T-cell (primary cell): ENCODE measurements at places on chromosomes 12 and 14.

GRCh38 chr12:121443193-121443870 lies 43.4 kb downstream of the RNF34 start:
- DNase-seq: peak; percentile 34

DNA sequence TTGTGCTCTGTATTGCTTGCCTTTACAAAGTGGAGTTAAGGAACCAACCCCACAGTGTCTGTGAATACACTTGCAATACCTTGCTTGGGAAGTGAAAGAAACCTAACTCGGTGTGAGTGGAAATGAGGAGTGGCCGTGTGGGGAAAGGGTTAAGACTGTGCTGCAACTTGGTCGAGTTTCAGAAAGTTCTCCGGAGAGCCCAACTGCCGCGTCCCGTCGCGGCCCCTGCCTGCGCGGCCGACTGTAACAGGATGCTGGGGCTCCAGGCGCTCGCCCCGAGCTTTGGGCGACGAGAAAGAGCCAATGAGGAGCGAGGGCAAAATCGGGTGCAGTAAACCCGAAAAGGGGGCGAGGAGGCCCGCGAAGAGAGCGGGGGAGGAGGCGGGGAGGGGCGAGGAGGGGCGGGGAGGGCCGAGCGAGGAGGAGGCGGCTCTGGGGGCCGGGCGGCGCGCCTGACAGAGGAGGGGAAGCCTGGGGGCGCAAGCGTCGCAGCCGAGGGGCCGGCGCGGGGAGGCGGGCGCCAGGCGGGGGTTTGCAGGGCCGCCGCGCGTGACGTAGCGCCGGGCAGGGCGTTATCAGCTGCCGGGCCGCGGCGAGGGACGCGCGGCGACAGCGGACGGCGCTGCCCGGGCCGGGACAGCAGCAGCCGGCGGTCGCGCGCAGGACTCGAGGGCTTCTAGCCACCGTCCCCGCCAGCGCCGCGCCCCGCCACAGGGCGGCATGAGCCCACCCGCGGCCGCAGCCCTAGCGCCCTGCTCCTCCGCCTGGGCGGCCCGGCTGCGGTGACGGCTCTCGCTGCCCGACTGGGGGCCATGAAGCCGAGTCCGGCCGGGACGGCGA lies at the start of gene DACT1:
Gene DACT1 (plus strand): TSS at position 572 of the 840 bp plus-strand sequence. CDS start 241 bp downstream, at position 813.
- DNase-seq: peak; percentile 25

DNA sequence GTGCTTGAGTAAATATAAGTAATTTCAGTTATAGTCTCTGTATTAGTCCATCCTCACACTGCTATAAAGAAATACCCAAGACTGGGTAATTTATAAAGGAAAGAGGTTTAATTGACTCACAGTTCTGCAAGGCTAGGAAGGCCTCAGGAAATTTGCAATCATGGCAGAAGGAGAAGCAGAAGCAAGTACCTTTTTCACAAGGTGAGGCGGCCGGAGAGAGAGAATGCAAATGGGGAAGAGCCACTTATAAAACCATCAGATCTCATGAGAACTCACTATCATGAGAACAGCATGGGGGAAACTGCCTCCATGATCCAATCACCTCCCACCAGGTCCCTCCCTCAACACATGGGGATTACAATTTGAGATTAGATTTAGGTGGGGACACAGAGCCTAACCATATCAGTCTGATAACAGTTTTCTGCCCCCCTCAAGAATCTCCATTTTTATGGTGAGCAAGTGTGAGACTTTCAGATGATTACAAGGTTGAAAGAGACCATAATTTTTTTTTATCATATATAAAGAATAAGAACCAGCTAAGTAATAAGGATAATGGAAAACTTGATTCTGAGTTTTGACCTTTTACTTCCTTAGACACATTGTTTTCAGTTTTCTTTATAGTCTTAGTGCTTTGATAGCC lies 35.6 kb downstream of the LEMD3 start:
- DNase-seq: no peak

DNA sequence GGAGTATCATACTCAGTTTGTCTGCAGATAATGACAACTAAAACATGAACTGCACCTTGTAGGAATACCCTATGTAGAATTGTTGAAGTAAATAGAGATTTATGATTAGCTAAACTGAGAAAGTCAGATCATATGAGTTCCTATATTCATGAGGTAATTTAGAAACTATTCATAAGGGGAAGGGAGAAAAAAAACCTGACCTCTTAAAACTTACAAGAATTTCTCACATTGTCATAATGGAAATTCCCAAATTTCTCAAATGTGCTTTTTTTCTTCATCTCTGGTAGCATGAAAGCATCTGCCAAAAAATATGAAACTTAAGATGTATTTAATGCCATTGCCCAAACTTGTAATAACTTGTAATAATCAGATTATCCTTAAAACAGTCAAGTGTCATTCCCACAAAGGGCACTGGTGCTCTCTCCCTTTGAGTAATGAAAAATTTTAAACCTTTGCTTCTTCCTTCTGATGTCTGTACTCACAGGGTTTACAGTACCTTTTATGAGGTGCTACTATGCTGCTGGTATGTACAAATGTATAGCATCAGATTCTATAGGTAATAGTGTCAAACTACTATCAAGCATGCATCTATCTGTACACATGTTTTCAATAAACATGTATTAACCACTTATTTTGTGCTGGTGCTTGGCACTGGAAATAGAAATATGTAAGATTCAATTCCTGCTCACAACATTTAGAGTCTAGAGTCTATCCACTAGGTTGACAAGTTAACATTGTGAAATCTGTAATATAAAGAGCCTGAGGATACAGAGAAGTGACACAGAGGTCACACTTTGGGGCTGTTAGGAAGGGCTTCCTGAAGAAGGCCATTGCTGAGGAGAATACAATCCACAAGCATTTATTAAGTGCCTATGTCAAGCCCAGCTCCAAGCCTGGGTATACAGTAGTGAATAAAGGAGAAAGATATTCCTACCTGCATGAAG lies 17.4 kb upstream of the DRAM1 start:
- DNase-seq: no peak

- no peak for DNase-seq
Observed at GRCh38 chr14:44895716-44896115, 66.0 kb downstream of the KLHL28 start.

DNA sequence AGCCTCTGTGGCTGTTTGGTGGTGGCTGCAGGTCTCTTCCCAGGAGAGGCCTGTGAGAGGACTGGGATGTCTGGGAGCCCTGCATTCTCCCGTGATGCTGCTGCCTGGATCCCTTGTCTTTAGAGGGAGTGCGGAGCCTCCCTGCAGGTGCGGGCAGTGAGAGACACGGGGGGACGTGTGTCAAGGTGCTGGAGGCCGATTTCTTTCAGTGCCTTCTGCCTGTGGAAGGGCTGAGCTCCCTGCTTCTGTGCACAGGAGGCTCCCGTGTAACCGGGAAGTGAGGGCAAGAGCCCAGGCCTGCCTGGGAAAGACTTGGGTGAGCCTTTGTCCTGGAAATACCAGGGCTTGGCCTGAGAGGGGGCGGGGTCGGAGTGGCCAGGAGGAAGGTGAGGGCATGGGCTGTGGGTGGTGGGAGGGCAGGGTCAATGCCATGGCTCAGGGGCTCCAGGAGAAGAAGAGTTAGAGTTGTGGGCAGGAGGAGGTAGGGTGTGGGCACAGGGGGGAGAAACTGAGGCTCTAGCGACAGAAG lies 372.2 kb downstream of the TMEM121 start:
- DNase-seq: no peak

- DNase-seq: no peak
Observed at GRCh38 chr12:95118788-95119179, 45.4 kb upstream of the NR2C1 start.

- peak; percentile 43 for DNase-seq
Observed at GRCh38 chr12:6700646-6701051, at the start of gene PIANP. Gene PIANP (minus strand): TSS chr12:6700815. CDS start chr12:6698061, 2,754 bp downstream.

DNA sequence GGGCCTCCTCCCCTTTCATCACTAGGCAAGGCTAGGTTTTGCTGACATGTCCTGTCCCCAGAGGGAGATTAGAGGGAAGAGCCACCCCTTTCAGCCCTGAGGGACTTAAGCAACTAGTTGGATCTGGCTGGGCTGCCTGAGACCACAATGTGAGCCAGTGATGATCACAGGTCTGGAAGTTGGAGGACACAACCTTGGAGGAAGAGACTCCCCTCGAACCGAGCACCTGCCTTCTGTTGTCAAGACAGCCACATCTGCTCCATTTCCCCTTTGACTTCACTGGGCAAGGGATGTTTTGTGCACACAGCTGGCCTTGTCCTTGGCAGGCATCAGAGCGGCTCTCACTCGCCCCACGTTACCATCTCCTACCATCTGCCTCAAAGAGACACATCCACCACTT lies 31.4 kb downstream of the MVK start:
- no peak for DNase-seq

DNA sequence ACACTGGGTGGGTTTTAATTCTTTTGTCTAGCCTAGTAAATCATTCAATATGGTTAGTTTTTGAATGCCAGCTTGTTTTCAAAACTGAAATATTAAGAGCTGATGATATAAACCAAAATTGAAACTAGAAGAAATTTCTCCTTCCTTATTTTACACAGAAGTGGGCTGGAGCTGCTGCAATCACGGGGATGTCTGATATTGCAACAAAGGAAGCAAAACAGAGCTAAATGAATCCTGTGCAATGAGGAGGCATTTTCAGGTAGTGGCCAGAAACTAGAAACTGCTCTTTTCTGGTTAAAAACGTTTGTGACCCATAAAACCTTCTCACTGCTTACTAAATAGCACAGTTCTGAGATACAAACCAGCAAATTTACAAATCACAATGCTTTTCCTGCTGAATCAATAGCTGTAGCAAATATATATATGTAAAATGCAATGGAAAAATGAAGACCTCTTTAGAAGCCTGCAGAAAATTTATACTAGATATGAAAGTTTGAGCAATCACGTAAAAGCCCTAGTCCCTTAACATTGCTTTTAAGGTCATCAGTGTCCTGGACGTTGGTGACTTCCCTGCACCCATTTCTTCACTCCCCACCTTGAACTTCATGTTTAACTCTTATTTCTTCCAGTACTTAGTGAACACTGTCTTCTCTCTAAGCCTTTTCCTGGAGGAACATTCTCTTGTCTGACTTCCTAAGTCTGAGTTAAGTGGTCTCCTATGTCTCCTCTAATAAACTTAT lies 15.9 kb upstream of the LRRK2 start:
- DNase-seq: no peak

DNA sequence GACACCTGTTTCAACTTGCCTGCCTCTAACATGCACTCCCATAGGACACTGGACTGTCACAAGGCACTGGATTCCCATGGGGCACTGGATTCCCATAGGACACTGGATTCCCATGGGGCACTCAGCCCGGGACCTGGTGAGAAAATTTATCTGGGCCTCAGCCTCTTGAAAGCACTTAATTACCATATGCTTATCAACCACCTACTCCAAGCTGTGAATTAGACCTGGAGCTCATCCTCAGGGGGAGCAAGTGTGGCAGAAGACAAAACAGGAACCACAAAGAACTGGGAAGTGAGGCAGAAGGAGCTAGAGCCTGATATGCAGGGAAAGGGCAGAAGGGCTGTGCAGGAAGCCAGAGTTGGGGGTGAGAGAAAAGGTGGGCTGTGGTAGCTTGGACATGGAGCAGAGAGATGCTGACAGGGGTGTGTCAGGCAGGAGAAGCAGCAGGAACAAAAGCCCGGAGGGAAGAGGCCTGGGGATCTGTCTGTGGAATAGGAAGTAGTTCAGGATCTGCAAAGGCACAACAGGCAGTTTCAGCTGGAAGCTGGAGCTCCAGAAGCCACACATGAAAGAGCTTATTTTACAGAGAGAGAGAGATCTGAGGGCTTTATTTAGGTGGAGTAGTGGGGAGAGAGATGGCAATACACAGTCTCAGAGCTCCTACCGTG lies 3.1 kb downstream of the KRT82 start:
- DNase-seq: no peak

- DNase-seq: no peak
Observed at GRCh38 chr14:73227812-73228781, 9.2 kb upstream of the PAPLN start.

DNA sequence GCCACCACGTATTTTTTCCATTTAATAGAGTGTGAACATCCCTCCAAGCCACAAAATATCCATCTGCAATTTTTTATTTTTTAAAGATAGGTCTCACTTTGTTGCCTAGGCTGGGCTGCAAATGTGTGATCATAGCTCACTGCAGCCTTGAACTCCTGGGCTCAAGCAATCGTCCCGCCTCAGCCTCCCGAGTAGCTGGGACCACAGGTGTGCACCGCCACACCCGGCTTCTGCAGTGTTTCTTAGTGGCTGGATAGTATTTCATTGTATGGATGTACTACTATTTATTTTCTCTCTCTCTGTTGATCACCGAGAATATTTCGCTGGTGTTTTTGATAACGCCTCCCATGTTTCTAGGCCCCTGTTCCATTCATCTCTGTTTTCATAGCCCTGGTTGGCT lies 17.5 kb downstream of the MLXIP start:
- DNase-seq: no peak

DNA sequence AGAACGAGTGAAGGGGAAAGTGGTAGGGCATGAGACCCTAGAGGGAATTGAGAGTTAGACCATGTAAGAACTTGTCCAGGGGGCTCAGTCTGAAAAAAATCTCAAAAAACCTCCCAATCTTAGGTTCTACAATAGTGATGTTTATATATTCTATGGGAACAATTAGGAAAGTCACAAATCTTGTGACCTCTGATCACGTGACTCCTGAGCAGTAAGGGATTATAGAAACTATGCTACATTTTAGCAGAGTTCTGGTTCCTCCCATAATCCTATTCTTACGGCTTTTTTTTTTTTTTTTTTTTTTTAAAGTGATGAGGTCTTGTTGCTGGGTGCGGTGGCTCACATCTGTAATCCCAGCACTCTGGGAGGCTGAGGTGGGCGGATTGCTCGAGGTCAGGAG lies 5.8 kb downstream of the ADCK1 start:
- DNase-seq: no peak

- no peak for DNase-seq
Observed at GRCh38 chr14:103641161-103641560, 12.2 kb downstream of the KLC1 start.

- no peak for DNase-seq
Observed at GRCh38 chr14:47220096-47220495, 455.3 kb downstream of the MDGA2 start.

DNA sequence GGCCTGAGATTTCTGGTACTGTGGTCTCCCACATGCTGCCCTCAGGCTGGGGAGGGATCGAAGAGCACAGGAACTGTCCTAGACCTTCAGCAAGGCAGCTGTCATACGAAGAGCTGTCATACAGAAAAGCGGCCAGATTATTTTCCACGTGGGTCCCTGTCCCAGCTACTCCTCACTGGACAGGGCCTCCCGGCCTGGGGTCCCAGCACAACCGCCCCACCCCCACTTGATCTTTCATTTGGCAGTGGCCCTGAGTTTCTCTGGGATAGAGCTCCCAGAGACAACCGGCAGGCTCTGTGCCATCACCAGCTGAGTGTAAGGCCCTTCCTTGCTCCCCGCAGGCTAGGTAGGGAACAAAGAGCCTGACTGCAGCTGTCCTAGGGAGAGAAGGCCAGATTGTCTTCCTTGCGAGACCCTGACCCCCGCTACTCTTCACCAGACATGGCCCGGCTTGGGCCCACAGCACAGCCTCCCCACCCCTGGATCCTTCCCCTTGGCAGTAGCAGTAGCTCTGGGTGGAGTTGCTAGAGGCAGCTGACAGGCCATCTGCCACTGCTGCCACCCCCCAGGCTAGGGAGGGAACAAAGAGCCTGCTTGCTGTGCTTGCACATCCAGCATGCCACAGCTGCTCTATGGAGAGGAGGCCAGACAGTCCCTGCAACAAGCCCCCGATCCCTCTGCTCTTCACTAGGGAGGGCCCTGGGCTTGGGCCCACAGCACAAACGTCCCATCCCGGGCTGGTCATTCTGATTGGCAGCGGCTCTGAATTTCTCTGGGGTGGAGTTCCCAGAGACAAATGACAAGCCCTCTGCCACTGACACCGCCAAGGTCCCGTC lies 3.1 kb upstream of the OR4N2 start:
- DNase-seq: no peak

GRCh38 chr12:52035190-52035589 lies 16.1 kb upstream of the NR4A1 start:
- no peak for DNase-seq
